LHCN-M2 (cell line): ENCODE measurements at places on chromosomes 16 and 17. TPM values are rescaled to one million over a fixed set of nuclear protein-coding genes. Genes with fewer than 3 reads are reported as not detected.

GRCh38 chr16:87754535-87754934 is 11.3 kb downstream of the KLHDC4 start:
- no peak for DNase-seq

GRCh38 chr17:29145289-29146073 is 34.7 kb downstream of the MYO18A start:
- peak; percentile 67 for DNase-seq

The P2RX5 gene
- 21.5 and 28.6 TPM in 2 replicates for total RNA-seq

GRCh38 chr17:39699818-39700147 is at the start of gene ERBB2:
ERBB2 (plus strand) TSS chr17:39700064; CDS start chr17:39700239, 175 bp downstream.
- peak; percentile 79 for DNase-seq

The GRB7 gene
- 0.06 TPM in 2 replicates for total RNA-seq

GRCh38 chr16:22681554-22682291 is 132.2 kb upstream of the HS3ST2 start:
- no peak for DNase-seq

DNA sequence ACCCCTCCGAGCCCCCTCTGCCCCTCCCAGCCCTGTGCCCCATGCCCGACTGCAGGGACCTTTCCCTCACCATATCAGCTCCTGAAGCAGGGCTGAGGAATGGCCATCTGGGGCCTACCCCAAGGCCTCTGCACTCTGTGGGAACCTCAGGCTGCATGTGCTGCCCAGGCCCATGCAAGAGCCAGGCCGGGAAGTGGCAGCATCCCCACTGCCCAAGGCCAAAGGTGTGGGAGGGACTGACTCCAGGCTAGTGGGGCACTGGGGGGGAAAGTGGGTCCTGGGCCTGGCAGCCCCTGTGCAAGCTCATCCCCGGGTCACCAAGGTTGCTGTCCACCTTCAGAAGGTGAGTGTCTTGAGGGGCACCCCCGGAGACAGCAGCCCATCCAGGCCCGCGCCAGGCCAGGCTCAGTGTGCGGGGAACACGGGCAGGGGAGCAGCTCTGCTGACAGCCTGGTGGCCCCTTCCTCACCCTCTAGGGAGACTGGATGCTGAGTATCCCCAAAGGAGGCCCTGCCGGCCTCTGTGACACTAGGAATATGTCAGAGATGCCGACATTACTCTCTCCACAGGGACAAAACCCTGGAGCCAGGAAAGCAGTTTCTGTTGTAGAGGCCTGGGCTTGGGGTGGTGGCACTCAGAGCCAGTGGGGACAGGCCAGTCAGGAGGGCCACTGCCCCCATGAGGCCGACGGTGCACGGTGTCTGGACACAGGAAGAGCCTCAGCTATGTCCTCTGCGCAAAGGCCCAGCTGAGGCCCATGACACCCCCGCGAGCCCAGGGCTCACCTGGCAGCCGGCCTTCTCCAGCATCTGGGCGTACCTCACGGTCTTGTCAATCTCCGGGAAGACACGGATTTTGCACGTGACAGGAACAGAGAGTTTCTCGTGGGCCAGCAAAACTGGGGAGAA is 3.3 kb downstream of the DUS1L start:
- no peak for DNase-seq

- DNase-seq, result no peak
These were observed 13.1 kb upstream of the GRB2 start for GRCh38 chr17:75418531-75418930.

The SMIM22 gene
- total RNA-seq, result not detected in 2 replicates

The ZG16 gene
- total RNA-seq, result not detected in 2 replicates

DNA sequence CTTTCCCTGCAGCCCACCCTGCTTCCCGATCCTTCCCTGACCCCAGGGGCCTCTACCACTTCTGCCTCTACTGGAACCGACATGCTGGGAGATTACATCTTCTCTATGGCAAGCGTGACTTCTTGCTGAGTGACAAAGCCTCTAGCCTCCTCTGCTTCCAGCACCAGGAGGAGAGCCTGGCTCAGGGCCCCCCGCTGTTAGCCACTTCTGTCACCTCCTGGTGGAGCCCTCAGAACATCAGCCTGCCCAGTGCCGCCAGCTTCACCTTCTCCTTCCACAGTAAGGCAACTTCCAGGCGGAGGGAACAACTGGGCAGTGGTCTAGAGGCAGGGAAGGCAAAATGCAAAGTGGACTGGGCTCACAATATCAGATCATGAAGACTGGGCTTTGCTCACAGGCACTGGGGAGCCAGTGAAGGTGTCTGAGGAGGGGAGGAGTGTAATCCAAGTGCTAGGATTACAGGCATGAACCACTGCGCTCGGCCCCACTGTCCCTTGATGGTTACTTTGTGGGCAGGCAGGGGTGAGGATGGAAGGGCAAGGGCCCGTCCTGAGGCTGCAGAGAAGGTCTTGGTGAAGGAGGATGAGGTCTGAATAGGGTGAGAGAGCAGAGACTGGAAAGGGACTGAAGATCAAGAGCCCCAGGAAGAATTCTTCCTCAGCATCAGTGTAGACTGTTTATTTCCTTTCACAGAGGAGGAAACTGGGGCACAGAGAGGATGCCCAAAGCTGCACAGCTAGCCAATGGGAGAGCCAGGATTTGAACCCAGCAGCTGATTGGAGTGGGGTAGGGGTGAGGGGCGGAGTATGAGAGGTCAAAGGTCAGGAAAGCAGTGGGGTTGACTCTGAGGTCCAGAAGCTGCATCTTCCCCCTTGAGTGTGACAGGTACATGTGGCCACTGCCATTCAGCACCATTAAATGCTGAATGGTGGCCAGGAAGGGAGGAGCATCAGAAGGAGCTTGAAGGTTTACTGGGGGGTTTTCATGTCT is 16.5 kb upstream of the ADGRG3 start:
- no peak for DNase-seq

GRCh38 chr16:68658341-68658973 is 13.3 kb downstream of the CDH3 start:
- peak; percentile 73 for DNase-seq

- no peak for DNase-seq
These were observed 20.5 kb downstream of the GRB7 start for GRCh38 chr17:39757931-39758873.

DNA sequence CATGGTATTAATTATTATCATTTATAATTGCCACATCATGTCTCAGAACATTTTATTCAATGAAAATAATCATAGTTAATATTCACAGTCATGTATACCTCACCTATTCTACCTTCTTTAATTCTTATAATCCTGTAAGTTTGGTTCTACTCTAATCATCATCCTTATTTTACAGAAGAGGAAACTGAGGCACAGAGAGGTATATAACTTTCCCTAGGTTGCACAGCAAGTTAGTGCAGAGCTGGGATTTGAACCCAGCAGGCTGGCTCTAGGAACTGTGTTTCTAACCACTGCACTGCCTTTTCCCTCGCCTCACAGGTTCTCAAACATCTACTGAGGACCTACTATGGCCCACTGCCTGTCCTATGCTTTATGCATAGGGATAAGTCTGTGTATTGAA is 32.7 kb downstream of the WSB1 start:
- DNase-seq, result no peak

GRCh38 chr16:81432937-81433557 is 11.6 kb upstream of the CMIP start:
- no peak for DNase-seq

- peak; percentile 22 for DNase-seq
These were observed 1.2 kb upstream of the FOXF1 start for GRCh38 chr16:86508947-86509758.

DNA sequence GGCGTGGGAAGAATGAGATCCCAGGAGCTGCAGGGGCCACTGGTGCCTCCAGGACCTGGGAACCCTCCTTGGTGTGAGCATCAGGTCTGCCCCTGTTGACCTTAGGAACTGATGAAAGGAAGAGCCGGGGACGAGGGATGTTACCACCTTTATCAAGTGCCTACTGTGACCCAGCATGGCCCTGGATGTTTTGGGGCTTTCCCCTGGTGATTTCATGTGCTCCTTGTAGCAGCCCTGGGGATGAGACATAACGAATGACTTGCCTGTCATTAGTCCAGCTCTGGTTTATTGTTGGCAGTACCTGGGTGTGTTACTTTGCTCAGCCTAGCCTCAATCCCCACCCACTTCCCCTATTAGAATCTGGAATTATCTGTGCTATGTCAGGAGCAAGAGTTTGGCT is 39.9 kb downstream of the WSCD1 start:
- no peak for DNase-seq

GRCh38 chr16:85303354-85303883 is 191.1 kb upstream of the CIBAR2 start:
- DNase-seq, result no peak

GRCh38 chr17:71200597-71200996 is 920.2 kb upstream of the SOX9 start:
- no peak for DNase-seq

The GAS7 gene
- 0.23 TPM in 1 of 2 replicates, not detected in the other for total RNA-seq
